T-helper 1 cell (primary cell): ENCODE measurements at places on chromosomes 4 and X.

DNA sequence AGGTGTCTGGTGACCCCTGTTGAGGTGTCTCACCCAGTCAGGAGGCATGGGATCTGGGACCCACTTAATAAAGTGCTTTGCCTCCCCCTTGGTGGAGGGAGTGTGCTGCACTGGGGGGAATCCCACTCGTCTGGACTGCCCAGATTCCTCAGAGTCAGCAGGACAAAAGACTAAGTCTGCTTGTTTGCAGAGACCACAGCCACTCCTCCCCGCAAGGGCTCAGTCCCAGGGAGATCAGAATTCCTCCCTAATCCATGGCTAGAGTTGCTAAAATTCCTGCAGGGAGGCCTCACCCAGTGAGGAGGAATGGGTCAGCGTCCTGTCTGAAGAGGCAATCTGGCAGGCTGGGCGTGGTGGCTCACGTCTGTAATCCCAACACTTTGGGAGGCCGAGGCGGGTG lies 442.2 kb downstream of the PABPC4L start:
- DNase-seq, result no peak

GRCh38 chrX:149433451-149433850 lies 71.7 kb downstream of the IDS start:
- no peak for DNase-seq

DNA sequence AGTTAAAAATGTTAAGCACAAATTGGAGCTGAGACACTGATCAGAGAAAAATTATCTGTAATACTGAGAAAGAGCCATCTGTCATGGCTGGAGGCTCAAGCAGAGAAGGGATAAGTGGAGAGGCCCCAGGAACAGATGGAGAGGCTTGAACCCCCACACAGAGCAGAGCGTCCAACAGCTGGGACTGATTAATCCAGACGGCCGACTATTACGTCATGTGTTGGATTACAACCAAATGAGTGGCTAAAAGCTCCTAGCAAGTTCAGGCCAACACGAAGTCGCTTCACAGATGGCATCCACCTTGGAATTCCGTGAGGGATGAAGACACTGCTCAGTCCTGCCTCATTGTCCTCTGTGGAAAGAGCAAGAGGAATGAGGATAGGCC lies 57.7 kb upstream of the ATXN3L start:
- DNase-seq, result no peak

DNA sequence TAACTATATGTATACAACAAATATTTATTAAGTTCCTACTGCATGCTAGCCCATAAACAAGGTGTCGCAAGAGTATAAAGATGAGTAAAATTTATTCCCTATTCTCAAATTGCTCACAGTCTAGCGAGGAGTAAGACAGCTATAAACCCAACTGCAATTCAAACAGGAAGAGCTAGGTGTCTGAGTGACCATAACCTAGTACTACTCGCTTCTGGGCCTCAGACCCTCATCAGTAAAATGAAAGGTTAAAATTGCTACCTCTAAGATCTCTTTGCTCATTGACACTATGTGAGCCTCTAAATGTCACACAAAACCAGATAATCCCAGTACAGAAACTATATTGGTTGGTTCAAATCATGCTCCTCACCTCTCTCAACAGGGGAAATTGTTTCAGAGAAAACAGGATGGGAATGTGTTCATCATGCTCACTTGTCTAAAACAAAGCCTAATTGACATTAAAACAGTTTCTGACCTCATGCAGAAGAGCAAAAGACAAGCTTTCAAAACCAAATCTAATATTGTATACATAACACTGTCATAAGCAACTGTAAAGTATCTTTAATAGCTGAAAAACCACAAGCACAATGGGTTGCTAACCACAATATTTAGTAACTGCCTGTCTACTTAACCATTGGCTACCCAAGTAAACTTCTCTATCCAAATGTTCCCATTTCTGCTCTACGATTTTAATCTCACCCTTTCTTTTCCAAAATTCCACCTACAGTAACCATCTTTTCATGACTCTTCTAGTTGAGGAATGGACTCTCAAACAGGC lies 264.6 kb upstream of the FMR1 start:
- DNase-seq, result no peak

DNA sequence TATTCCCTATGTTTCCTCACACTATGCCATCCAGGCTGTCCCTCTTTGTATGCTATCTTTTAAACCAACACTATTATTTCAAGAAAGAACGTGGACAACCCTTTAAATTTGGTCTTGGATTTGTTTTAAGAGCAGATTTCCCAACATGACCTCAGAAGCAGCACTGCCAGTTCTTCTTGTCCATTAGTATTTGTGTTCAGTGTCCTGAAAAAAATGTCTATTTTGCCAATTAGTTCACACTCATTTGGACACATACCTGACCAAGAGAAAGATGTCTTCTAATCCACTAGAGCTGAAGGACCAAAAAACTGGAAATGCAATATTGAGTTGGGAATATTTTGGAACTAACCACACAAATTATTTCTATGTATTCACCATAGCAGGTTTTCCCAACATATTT lies 223.2 kb upstream of the CNKSR2 start:
- DNase-seq, result no peak

GRCh38 chr4:103158760-103159159 lies 39.4 kb downstream of the CENPE start:
- no peak for DNase-seq

DNA sequence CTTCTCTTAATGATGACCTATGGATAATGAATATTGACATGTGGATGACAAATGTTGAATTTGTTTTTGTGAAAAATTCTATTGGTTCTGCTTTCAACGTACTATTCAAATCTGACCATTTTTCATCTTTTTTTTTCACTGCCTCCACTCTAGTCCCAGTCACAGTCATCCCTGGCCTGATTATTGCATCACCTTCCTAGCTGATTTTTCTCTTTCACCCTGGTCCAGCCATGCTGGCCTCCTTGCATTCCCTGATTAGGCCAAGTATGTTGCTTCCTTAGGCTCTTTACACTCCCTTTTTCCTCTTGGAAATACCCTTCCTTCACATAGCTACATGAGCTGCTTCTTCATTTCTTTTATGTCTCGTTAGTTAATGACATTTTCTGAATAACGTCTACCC lies 58.1 kb upstream of the MAP9 start:
- DNase-seq, result no peak

DNA sequence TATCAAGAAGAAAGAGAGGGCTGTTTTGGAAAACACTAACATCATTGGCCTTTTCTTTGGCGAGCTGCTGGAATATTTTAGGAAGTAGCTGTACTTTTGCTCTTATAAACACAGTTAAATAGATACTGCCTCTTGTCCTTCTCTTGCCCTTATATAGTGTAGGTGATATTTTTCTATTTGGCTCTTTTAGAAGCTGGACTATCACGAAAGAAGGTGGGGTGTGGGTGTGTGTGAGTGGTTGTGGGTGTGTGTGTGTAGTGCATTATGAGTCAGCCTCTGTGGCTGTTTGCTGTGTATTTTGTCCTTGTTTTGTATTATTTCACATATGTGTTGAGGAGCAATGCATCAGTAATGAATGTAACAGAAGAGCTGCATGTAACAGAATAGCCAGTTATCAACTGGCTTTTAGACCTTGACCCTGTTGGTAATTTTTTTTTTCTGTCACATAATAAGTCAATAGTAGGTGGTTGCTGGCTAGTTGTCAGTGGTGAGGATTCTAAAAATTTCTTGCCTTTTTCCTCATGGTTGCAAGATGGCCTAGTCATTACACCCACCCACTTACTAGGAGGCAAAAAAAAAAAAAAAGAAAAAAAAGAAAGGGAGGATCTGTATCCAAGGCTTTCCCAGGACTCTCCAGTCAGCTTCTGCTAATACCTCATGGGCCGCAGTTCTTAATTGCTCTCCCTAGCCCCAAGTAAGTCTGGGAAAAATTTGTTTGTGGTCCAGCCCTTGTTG lies 23.8 kb downstream of the ARHGAP10 start:
- DNase-seq, result no peak

DNA sequence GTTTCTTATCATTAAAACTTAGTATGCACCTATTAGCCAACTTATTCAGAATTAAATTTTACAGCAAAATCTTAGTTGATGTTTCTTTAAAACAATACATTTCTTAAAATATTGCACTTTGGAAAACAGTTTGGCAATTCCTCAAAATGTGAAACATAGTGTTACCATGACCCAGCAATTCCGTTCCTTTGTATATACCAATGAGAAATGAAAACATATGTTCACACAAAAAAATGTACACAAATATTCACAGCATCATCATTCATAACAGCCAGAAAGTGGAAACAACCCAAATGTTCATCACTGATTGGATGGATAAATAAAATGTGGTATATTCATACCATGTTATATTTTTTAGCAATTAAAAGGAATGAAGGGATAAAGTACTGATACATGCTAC lies 50.2 kb downstream of the WDR44 start:
- DNase-seq, result no peak
